ENCODE measurements at places on chromosomes 16 and 17. TPM values are rescaled to one million over a fixed set of nuclear protein-coding genes. Genes with fewer than 3 reads are reported as not detected.

GRCh38 chr16:10441726-10442125 is 55.9 kb downstream of the ATF7IP2 start:
- DNase-seq = no peak

DNA sequence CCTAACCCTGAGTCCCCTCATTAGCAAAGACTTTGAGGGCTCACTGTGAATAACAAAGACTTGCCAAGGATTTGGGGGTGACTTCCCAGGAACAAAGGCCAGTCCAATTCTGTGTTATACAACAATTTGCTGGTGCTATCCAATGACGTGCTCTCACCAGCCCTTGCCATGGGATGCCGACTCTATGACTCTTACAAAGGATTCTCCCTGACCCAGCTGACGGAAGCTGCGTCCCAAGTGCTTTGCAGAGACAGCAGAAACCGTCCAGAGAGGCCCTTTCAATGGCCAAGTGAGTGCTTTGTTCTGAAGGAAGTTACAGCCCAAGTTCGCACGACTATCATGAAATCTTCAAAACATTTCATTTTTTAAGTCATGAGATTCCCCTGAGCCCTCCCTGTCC is 345.3 kb upstream of the TNRC6C start:
- no peak for DNase-seq

GRCh38 chr16:166375-167121 is 770 bp downstream of the HBM start:
- no peak for DNase-seq

The NAGLU gene
- 19.6 TPM for polyA plus RNA-seq

The FOXO3B gene
- 3.8 TPM for polyA plus RNA-seq

Measured in left renal pelvis (tissue), 4 donors.